Stromal cell of bone marrow (primary cell): ENCODE measurements at places on chromosomes 7 and 10.

DNA sequence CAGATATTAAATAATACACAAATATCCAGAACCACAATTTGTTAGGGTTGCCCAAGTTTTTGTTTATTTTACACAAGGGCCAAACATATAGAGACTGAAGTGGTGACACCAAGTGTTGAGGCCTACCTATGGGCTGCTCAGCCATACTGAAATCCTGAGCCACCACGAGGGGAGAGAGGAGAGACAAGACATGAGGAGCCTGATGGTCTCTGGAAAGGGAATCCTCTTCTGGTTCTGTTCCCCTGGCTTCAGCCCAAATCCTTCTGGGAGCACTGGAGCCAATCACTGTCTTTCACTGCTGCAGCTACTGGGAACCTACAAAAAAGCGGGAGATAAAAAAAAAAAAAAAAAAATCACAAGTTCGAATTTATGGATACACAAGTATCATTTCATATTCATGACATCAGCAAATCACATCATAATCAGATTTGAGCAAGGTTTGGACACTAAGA, 1.9 kb downstream of the SKIDA1 start:
- no peak for DNase-seq

- DNase-seq: no peak
These were observed 118.4 kb downstream of the SEMA3A start for GRCh38 chr7:84076219-84076618.

DNA sequence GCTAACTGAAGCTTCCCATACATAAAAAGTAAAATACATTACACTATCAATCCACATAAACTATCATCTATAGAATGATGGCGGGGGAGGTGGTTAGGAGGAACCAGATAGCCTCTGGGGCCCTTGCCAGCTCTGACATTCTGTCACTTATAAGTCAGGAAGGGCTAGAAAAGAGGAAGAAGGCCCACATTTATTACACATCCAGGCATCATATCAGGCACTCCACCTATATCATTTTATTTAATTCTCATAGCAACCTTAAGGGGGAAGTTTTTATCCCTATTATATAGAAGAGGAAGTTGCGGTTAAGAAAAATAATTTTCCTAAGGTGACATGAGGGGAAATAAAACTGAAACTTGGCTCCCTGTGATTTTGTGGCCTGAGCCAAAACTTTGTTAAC, 29.9 kb downstream of the HEPACAM2 start:
- no peak for DNase-seq

GRCh38 chr7:111931016-111931517, 275.1 kb downstream of the DOCK4 start:
- DNase-seq: no peak

DNA sequence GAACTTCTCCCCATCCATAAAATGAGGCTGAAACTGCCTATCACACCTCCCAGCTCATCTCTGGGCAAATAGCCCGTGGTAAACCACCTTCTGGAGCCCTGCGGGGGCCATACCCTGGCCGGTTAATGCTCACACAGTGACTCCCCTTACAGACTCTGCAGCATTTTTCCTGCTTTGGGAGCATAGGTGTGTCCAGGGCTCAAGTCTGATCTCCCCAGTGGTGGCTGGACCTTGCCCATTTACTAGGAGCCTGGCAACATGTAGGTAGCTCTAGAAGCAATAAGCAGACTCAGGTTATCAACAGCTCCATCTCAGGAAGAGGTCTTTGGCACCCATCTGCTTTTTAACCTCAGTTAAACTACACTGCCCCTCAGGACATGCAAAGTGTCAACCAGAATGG, 5.5 kb upstream of the CDHR1 start:
- DNase-seq: no peak

DNA sequence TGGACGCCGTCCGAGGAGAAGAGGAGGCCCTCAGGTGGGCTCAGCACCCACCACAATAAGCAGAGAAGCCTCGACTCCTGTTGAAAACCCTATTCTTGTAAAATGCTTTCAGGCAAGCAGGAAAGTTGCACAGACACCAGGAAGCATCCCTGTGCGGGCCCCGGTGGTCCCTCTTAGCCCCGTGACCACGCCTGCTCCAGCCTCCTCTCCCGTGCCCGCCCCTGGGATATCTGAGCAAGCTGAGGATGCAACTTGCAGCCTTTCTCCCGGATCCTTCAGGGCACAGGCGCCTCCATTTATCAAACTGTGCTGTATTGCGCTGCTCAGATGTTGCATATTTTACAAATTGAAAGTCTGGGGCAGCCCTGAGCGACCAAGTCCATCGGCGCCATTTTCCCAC, 72.7 kb downstream of the CFAP46 start:
- no peak for DNase-seq

DNA sequence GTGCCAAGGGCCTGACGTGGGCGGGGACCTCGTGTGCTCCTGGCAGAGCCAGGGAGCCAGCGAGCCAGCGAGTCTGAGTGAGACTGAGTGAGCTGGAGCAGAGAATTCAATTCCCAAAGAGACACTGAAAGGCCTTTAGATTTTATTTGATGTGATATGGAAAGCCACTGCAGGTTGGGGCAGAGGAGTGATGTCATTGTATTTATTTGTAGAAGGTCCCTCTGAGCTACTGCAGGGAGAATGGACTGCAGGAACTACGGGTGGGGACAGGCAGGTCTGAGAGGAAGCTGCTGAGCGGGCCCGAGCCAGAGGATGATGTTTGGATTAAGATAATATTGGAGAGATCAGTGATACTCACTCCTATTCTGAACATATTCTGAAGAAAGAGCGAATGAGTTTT, 445.8 kb upstream of the ANKRD30A start:
- no peak for DNase-seq

GRCh38 chr10:102612964-102613275, 31.4 kb upstream of the TRIM8 start:
- no peak for DNase-seq

- no peak for DNase-seq
These were observed 9.9 kb upstream of the TAS2R41 start for GRCh38 chr7:143467724-143468123.

GRCh38 chr7:100908512-100908911, 12.8 kb upstream of the ACHE start:
- DNase-seq: no peak

GRCh38 chr7:141788296-141788695, 1.7 kb upstream of the TAS2R5 start:
- DNase-seq: no peak

DNA sequence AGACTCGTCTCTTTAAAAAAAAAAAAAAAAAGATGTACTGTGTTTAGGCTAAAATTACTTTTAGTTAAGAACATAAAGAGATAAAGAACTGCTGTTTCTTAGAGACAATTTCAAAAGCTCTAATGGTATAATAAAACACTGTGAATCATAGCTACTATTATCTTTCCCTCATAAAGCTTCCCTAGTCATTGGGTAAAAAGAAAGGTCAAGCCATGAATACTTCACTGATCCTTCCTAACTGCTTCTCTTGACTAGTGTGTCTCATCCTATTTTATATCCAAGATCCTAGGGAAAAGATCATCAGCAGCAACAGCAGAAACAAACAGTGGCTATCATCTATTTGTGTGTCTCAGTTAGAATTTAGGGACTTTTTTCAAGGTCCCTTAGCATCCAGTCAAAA, 10.5 kb downstream of the YME1L1 start:
- DNase-seq: no peak

DNA sequence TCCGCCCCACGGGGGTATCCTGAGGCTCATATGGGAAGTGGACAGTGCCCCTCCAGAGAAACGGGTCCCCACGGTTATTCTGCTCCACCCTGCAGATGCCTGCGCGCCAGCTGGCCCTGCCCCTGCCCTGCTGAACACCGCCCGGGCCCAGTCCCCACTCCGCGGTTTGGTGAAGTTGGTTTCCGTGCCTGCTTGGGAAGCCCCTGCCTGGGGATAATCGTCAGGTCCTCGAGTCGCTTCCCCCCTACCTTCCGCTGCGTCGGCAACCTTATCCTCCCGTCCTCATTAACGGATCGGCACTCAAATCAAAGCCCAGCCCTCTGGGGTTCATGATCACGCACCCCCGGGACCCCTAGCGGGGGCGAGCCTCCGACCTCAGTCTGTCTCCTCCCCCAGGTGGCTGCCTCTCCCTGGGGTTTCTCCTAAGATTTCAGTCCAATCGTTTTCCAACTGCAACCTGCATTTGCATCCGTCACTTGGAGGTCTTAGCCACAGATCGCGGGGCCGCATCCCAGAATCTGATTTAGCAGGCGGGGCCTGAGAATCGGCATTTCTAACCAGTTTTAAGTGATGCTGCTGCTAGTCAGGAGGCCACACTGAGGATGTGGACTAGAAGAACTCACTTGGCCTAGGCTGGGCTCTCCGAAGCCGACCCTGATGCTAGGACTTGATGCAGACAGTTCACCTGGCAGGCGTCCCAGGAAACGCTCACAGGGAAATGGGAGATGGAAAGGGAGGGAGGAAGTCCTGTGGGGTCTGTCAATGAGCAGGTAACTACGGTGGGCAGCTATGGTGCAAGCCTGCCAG, 27.6 kb downstream of the WDR86 start:
- DNase-seq: no peak

DNA sequence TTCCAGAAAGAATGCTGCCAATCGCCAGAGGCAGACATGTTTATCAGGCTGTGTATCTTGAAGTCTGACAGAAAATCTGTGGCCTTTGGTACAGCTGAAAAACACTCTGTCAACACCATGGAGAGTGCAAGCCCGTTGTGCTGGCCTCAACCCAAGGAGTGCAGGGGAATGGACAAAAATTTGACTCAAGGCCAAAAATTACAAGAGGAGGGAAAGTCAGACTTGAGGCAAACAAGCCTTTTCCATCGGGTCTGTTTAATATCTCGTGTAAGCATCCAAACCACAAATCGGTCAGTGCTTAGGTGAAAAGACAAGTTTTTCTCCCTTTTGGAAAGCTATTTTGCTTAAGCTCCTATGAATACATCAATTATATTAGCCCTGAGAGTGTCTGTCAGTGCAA, 305.3 kb upstream of the NFE2L3 start:
- DNase-seq: peak; percentile 85

DNA sequence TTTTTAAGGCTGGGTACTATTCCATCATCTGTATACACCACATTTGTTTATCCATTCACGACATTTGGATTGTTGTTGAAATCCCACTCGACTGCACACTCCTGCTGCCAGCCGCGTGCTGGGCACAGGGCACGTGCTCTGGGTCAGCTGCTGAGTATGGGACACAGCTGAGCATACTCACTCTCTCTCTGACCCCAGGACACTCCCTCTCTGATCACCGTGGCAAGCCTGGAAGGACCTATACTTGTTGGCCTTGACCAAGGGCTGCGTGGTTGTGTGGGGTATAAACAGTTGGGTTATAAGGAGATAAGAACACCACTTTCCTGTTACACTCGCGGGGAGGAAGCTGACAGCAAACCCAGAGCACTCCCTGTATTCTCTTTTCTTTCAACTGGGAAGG, 153.0 kb upstream of the RHEB start:
- DNase-seq: no peak

DNA sequence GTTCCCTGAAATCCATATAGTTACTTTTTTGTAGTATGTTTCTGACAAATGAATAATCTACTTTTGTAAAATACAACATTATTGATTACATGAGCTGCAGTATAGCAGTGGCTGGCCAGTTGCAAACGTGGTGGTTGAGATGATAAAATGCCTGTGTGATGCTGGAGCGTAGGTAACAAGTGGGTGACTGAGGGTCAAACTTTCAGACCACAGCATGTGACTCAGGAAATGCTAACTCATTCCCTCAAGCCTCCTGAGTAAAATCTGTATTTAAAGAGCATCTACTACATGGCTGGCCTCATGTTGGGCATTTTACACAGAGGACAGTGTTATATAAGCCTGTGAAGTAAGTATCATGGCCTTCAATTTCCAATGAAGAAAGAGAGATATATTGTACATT, 585.2 kb downstream of the GRID1 start:
- no peak for DNase-seq

DNA sequence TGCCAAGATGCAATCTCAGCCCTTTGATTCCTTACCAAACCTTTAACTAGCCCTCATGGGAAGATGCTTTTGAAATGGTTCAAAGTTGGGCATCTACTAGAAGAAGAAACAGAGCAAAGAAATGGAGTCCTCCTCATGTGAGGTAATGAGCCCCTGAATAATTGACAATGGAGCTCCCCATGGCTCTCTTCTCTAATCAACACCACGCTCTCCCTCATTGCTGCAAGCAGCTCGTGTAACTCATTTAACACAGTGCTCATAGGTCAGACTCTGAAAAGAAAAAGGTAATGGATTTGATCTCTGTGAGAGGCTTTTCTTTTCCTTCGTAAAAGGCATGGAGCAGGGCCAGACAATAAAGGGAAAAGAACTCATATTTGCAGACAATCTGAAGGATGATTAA, 312.8 kb downstream of the PHTF2 start:
- DNase-seq: no peak

DNA sequence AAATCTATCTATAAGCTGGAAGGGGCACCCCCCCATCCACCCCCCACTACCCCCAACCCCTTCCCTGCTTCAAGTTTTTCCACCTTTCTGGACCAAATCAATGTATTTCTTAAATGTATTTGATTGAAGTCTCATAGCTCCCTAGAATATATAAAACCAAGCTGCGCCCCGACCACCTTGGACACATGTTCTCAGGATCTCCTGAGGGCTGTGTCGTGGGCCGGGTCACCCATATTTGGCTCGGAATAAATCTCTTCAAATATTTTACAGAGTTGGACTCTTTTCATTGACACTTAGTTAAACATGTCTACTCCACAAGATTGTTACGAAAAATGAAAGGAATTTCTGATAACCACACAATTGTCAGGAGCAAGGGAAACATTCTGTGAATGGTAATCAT, 215.6 kb downstream of the ADARB2 start:
- DNase-seq: no peak

GRCh38 chr7:132078891-132079735, 497.2 kb downstream of the PLXNA4 start:
- DNase-seq: no peak

GRCh38 chr10:113087165-113088029, 137.3 kb downstream of the TCF7L2 start:
- peak; percentile 94 for DNase-seq

- DNase-seq: peak; percentile 15
These were observed 249.4 kb downstream of the TCF7L2 start for GRCh38 chr10:113199459-113199858.

DNA sequence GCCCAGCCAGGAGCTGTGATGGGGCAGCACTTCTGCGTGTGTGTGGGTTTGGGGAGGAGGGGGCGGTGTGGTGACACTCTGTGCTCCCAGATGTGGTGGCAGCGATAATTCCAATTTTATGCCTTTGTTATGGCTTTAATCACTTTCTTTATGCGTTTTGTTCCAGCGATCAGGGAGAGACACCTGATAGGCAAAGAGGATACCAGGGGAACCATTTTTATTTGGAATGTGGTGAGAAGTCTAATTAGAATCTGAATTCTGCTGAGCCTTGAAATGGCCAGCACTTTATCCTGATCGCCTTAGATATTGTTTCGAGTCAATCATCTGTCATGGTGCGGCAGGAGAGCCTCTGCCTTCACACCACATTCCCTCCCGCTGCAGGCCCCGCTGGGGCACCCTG, 79.5 kb downstream of the HIF1AN start:
- no peak for DNase-seq
